ENCODE measurements at places on chromosomes 12 and 14.

- no peak for DNase-seq
Measured at GRCh38 chr14:100816950-100817901, 8.7 kb upstream of the MEG3 start.

- DNase-seq = no peak
Measured at GRCh38 chr12:131494741-131495524, 216.0 kb upstream of the SFSWAP start.

DNA sequence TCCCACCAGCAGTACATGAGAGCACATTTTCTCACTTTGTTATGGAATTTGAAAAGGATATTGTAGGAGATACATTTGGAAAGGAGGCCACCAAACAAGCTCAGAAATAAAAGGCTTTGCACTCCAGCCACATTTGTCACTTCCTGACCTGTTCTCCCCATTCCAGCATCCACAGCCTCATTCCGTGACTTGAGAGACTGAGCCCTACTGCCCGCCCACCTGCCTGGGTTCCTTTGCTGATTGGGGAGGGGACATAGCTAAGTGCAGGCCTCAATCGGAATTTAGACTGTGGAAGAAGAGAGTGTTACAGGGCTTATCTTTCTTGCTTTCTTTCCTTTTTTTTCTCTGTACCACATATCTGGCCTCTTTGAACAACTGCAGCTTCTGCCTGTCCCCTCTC, 735.4 kb upstream of the TMEM132C start:
- no peak for DNase-seq

- DNase-seq = no peak
Measured at GRCh38 chr12:122304924-122305323, 38.6 kb upstream of the VPS33A start.

DNA sequence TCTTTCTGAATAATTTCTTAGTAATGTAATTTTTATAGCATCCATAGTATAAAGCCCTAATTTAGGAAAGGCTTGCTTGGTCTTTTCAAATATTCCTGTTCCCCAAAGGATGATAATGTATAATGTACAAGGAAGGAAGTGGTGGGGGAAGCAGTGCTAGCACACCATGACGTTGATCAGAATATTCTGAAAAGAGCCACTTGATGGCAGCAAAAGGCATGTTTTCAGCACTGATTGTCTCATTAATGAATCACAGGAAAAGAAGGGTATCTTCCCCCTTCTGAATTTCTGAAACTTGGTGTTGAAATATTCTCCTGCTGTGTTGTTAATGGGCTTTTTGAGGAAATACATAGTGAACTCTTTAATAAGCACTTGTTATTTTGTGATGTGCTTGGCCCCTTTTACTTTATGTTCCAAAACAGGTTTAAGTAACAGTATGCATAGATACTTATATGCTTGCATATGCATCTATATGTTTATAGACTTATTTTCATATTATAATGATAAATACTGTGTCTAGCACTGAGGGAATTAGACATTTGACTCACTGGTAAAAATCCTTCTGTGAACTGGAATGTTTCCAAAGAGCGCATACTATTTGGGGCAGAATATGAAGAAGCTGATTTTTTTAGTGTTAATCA, 122.0 kb downstream of the TMEM117 start:
- no peak for DNase-seq

DNA sequence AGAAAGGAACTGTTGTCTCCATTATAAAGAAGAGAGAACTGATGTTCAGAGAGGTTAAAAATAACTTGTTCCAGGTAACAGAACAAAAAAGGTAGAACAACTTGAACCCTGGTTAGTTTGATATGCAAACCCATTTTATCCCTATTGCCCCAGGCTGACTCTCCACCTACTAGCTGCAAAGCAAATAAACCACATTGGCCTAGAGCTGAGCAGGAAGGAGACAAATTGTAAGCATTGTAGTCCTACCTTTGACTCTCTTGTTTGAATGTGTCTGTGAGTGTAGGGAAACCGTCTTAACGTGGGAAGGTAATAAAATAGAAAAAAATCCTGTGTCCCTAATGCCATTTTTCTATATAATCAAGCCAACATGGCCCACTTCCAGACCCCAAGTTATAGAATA, 126.4 kb downstream of the CCER1 start:
- no peak for DNase-seq
